Mesothelial cell of epicardium (in vitro differentiated cells): ENCODE measurements at places on chromosomes 6 and 20. TPM values are rescaled to one million over a fixed set of nuclear protein-coding genes. Genes with fewer than 3 reads are reported as not detected.

- no peaks in the 10 kb centered on the region for H3K27me3 ChIP-seq
- H3K4me1 ChIP-seq = peaks cover 17% of the 10 kb centered on the region
- no peak for DNase-seq
- no peak overlapping the region for H3K27ac ChIP-seq
Observed at GRCh38 chr6:140490081-140490480, 1115.6 kb upstream of the CITED2 start.

DNA sequence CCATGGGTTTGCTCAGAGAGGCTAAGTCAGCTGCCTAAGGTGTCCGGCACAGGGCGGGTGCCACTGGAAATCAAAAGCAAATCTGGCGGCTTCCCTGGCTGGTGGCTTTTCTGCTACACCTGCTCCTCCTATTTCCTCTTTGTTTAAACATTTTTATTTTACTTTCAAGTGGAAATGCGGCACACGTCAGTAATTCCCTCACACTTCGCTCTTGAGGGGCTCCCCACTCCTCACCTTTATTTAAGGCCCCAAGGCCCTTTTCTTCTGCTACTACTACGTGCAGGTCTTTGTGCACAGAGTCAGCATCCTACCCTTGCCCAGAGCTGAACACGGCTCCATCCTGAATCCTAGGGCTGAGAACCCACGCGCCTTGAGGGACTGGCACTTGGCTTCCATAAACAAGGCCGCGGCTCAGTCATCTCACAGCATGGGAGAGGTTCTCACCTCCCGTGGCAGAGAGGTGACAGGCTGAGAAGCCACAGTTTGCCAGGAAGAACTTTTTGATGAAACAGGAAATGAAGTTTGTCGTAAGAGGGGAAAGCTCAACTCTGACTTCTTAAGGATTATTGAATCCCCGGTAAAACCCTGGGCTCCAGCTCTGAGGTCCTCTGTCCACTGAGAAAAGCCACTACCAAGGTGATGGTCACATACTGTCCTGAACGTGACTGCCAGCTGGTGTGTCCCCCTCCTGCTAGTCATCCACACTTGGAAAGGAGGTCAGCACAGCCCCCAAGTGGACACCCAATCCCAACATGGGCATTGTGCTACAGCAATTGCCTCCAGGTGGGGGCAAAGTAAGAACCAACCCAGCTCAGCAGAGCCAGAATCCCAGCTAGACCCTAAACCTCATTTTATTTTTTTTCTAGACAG, 48.0 kb downstream of the NFATC2 start:
- H3K4me3 ChIP-seq = no peak overlapping the region
- peak overlapping the region; percentile 69 for H3K27ac ChIP-seq
- H3K27me3 ChIP-seq = no peaks in the 10 kb centered on the region
- DNase-seq = no peak
- peaks cover 6% of the 10 kb centered on the region for H3K36me3 ChIP-seq

DNA sequence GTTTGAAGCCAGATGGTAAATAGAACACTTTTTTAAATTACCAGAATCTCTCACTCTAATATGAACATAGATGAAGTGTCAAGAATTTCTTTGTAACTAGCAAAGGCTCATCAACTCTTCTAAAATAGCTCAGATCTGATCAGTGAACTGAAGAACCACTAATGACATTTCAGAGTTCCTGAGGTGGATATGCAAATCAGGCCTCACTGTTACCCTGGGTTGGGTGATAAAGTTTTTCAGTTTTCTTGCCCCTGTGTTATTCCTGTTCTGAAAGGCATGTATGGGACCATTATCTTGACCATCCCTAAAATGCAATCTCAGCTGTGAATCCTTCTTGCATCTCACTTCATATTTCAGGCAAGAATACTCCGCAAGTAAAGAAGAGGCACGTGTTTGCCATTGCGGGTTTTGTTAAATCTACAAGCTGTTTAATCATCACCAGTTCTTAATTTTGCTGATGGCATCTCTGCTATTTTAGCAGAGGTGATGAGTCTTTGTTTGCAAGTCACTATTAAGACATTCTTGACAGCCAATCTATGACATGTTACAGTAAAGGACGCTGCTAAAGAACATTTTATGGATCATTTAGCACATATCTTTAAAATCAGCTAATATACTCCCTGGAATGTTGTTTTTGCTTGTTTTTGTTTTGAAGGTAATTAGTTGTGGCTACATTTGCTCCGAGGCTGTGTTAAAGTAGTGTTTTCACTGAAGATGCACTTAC, 47.9 kb downstream of the KHDC1L start:
- H3K4me1 ChIP-seq = peaks cover 4% of the 10 kb centered on the region
- DNase-seq = no peak
- H3K4me3 ChIP-seq = no peak overlapping the region
- no peaks in the 10 kb centered on the region for H3K36me3 ChIP-seq

- no peak overlapping the region for H3K4me3 ChIP-seq
- H3K27me3 ChIP-seq = no peaks in the 10 kb centered on the region
- no peak for DNase-seq
- H3K4me1 ChIP-seq = peaks cover 27% of the 10 kb centered on the region
- no peaks in the 10 kb centered on the region for H3K36me3 ChIP-seq
Observed at GRCh38 chr6:11497881-11498280, 39.7 kb upstream of the TMEM170B start.

DNA sequence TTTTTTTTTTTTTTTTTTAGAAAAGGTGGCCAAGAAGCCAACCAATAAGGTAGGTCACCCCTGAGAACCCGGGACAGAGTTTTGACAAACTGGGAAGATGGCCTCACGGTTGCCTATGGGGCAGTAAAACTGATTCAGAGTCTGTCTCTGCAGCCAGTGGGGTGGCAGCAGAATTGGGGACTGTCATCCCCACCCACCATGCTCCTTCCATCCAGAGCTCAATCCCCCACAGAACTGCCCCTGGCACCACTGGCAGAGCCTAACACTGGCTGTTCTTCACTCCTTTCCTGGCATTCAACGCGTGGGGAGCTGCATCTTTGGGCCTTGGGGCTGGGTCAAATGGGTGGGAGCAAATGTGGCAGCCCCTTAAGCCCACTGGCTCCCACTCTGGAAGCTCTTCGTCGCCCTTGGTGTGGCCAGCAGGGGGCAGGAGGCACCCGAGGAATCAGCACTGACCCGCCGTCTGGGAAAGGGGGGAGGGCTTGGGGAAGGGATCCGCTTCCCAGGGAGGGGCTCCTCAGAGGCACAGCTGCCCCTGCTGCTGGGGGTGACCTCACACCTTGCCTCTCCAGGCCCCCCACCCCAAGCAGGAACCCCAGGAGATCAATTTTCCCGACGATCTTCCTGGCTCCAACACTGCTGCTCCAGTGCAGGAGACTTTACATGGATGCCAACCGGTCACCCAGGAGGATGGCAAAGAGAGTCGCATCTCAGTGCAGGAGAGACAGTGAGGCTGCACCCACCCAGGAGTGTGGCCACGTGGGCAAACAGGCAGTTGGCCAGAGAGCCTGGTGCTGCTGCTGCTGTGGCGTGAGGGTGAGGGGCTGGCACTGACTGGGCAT, 10.4 kb downstream of the CD40 start:
- H3K4me1 ChIP-seq = no peaks in the 10 kb centered on the region
- H3K27ac ChIP-seq = no peak overlapping the region
- H3K36me3 ChIP-seq = no peaks in the 10 kb centered on the region
- no peak overlapping the region for H3K4me3 ChIP-seq
- H3K27me3 ChIP-seq = peaks cover 61% of the 10 kb centered on the region
- peak; percentile 49 for DNase-seq

DNA sequence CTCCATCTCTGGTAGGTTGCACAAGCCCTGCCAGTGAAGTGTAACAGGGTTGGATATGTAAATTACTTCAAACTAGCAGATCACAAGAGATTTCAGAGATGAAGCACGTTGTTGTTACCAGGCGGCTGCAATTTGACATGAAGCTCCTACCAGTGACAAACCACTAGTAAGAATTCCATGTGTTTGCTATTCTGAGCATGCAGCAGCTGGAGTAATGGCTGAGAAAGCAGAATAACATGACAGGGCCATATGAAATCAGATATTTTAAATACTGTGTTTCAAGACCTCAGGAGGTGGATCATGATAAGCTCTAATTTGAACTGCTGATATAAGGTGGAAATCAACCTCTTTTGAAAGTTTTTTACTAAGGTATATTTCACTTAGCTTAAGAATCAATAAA, 11.4 kb downstream of the RIN2 start:
- no peaks in the 10 kb centered on the region for H3K27me3 ChIP-seq
- no peaks in the 10 kb centered on the region for H3K36me3 ChIP-seq
- peak overlapping the region; percentile 87 for H3K27ac ChIP-seq
- DNase-seq = no peak

GRCh38 chr20:26324177-26324576, 627.5 kb upstream of the ZNF337 start:
- DNase-seq = no peak
- H3K27ac ChIP-seq = no peak overlapping the region
- no peaks in the 10 kb centered on the region for H3K27me3 ChIP-seq
- H3K4me3 ChIP-seq = no peak overlapping the region
- H3K4me1 ChIP-seq = no peaks in the 10 kb centered on the region

- H3K4me1 ChIP-seq = peaks cover 22% of the 10 kb centered on the region
- peaks cover 7% of the 10 kb centered on the region for H3K27me3 ChIP-seq
- no peak overlapping the region for H3K27ac ChIP-seq
- no peak for DNase-seq
Observed at GRCh38 chr6:36373368-36374019, 14.0 kb downstream of the ETV7 start.

FKBP1A gene
- total RNA-seq = 130 to 135 TPM (median 132 TPM) in 3 replicates

DNA sequence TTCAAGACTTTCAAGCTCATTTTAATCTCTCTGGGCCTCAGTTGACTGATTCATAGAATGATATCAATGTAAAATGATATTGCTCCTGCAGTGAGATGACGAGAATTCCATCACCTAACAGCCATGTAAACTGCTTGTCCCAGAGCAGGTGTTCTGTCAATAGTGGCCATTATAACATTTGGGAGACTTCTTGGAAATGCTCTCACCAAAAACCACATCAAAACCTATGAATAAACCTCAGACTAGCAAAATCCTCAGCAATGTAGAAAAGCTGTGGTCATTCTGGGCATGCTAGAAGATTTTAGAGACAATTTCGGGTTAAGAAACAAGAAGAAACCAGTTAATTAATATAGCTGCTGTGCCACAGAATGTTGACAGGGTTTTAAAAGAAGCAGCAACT, 225.4 kb downstream of the FRK start:
- H3K4me3 ChIP-seq = no peak overlapping the region
- no peaks in the 10 kb centered on the region for H3K4me1 ChIP-seq
- no peak for DNase-seq
- H3K36me3 ChIP-seq = peaks cover 4% of the 10 kb centered on the region

- no peaks in the 10 kb centered on the region for H3K36me3 ChIP-seq
- no peak for DNase-seq
- no peaks in the 10 kb centered on the region for H3K27me3 ChIP-seq
- H3K4me1 ChIP-seq = peaks cover 29% of the 10 kb centered on the region
- no peak overlapping the region for H3K27ac ChIP-seq
Observed at GRCh38 chr6:26230351-26230750, 134.6 kb upstream of the BTN3A2 start.

DNA sequence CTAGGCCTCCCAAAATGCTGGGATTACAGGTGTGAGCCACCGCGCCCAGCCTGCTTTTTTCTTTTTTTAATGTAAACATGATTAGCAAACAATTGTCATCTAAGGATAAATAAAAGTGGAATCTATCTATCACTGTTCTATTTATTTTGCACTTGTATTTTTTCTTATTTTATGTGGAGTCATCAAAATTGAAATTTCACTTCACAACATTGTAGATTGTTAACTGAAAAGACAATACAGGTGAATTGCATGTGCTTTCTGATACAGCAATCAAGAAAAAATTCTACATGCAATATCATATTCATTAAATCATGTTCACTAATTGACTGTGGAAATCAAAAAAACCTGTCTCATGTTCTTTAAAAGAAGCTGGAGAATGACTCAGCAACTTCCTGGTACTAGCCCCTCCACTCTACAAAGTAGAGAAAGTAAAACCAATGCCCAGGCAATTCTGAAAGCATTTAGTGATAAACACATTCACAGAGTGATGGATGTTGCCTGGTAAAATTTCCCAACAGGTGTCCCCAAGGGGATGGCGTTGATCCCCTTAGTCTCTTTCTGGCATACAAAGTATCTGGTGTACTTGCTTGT, 10.7 kb upstream of the RFX6 start:
- H3K27me3 ChIP-seq = no peaks in the 10 kb centered on the region
- DNase-seq = no peak
- no peaks in the 10 kb centered on the region for H3K36me3 ChIP-seq

GRCh38 chr6:6714953-6715352, 126.4 kb downstream of the LY86 start:
- peaks cover 23% of the 10 kb centered on the region for H3K4me1 ChIP-seq
- H3K27ac ChIP-seq = no peak overlapping the region
- no peak for DNase-seq
- no peak overlapping the region for H3K4me3 ChIP-seq
- H3K36me3 ChIP-seq = no peaks in the 10 kb centered on the region
- peaks cover 7% of the 10 kb centered on the region for H3K27me3 ChIP-seq

GRCh38 chr6:61909486-61909885, 376.5 kb downstream of the KHDRBS2 start:
- no peaks in the 10 kb centered on the region for H3K36me3 ChIP-seq
- no peak overlapping the region for H3K27ac ChIP-seq
- no peak overlapping the region for H3K4me3 ChIP-seq
- no peaks in the 10 kb centered on the region for H3K4me1 ChIP-seq

GRCh38 chr6:119163006-119163405, 84.5 kb upstream of the FAM184A start:
- no peaks in the 10 kb centered on the region for H3K27me3 ChIP-seq
- H3K36me3 ChIP-seq = no peaks in the 10 kb centered on the region
- peaks cover 11% of the 10 kb centered on the region for H3K4me1 ChIP-seq

TBX18 gene
- total RNA-seq = 10.1 to 13.2 TPM (median 12.8 TPM) in 3 replicates

CCND3 gene
- total RNA-seq = 37.2 to 42.0 TPM (median 39.5 TPM) in 3 replicates

DNA sequence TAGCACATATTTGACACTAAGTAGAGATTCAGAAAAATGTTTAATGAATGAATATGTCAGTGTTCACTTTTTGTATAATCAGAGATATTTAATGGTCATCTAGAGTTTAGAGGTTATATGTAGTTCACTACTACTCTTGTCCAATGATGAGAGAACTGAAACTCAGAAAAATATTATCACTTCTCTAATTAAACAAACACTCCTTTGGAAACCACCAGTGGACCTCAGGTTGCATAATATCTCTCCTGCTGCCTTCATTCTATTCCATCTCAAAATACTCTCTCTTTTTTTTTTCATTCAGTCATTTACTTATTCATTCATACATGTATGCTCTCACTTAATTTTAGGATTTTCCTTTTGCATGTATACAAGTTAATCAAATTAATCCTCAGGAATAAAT, 423.1 kb upstream of the RNF217 start:
- H3K4me1 ChIP-seq = peaks cover 5% of the 10 kb centered on the region
- no peak overlapping the region for H3K27ac ChIP-seq
- no peak for DNase-seq
- H3K36me3 ChIP-seq = no peaks in the 10 kb centered on the region
